ENCODE measurements at places on chromosomes 4 and X. TPM values are rescaled to one million over a fixed set of nuclear protein-coding genes. Genes with fewer than 3 reads are reported as not detected.

GRCh38 chrX:48937054-48937907, 18.5 kb upstream of the PIM2 start:
- no peak for DNase-seq

COX7B2 gene
- not detected for total RNA-seq

CWH43 gene
- 25.1 TPM for total RNA-seq

DNA sequence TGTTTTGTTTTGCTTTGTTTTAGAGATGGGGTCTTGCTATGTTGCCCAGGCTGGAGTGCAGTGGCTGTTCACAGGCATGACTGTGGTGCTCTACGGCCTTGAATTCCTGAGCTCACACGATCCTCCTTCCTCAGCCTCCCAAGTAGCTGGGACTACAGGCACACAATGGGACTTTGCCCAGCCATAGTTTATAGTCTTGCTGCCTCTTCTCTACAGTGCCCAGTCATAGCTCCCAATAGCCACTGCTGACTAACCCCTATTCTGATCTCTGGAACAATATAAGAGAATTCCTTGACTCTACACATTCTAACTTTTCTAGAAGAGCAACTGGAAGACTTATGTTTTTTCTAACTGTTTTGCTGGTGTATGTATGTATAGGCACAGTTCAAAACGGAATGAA, 319.2 kb downstream of the PCDH7 start:
- DNase-seq: no peak

- no peak for DNase-seq
Observed at GRCh38 chrX:76428243-76429130, 977 bp downstream of the MAGEE1 start.

DNA sequence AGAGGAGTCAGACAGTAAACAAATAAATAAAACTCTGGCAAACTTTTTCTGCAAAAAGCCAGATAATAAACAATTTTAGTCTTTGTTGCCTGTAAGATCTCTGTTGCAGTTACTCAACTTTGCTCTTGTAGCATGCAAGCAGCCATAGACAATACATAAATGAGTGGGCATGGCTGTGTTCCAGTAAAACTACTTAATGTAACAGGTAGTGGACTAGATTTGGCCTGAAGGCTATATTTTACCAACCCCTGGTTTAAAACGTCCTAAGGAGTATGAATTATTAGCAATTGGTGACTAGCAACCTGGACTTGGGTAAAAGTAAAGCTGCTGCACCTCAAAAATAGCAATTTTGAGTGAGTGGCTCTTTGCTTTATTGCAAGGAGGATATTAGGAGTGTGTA, 30.9 kb downstream of the SLAIN2 start:
- DNase-seq: no peak

GRCh38 chr4:14874990-14875389, 127.3 kb upstream of the CPEB2 start:
- DNase-seq: no peak

SEC24B gene
- total RNA-seq: 22.9 TPM

GRCh38 chr4:119841361-119841760, 212.8 kb upstream of the PDE5A start:
- DNase-seq: no peak

CDKL2 gene
- total RNA-seq: 0.49 TPM

DNA sequence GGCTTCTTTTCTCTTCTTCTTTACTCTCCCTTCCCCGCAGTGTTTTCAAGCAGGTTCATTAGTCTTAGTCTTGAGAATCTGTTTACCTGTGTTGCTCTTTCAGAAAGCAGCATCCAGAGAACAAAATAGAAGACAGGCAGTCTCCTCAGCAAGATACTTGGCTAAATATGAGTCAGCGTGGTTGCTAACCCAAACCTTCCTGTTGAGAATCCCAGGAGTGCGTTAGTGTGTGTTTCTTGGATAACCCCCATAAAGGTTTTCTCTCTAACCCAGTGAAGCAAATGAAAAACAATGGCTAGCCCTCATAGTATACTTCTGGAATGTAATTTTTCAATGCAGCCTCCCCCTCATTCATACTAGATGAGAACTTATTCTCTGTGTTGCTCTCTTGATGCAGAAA, 41.1 kb downstream of the BMPR1B start:
- no peak for DNase-seq

- no peak for DNase-seq
Observed at GRCh38 chrX:120145295-120145925, 13.0 kb upstream of the RHOXF2 start.

GRCh38 chr4:102163404-102164140, 181.7 kb downstream of the SLC39A8 start:
- no peak for DNase-seq

DNA sequence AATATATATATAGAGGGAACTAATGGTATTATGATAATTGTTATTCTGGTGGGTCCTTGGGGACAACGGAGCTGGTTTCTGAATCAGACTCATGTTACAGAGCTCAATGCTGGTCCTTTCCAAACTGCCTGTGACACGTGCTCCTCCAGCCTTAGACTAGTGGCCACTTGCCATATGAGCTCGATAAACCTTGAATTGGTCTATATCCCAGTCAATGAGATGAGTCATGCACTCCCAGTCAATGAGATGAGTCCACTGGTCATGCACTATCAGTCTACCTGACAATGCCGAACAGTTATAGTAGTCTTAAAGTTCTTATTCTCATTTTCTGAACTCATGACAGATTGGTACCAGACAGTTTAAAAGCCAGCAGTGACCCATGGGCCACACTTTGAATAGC, 325.2 kb downstream of the LDB2 start:
- no peak for DNase-seq

DNA sequence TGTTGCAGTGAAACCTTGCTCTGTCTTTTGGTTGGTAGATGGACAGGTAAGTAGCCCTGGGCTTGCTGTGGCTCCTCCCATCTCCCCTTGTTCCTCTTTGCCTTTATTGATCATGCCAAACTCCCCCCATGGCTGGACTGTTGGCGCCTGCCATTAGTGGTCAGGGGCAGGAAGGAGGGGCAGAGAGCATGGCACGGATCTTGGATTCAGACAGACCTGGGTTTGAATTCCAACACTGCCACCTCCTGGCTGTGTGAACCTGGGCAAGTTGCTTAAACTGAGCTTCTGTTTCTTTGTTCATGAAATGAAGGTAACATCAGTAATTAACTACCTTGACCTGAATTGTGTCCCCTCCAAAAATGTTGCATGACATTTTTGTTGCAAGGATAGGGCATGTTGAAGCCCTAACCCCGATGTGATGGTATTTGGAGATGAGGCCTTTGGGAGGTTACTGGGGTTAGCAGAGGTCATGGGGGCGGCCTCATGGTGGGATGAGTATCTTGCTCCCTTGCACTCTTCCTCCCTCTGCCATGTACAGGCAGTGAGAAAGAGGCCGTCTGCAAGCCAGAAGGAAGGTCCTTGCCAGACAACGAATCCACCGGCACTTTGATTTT, 6.0 kb downstream of the SLC2A9 start:
- DNase-seq: no peak

TMSB4X gene
- total RNA-seq: 2,256 TPM

GRCh38 chrX:107559506-107559905, 68.8 kb upstream of the PRPS1 start:
- DNase-seq: no peak

- DNase-seq: no peak
Observed at GRCh38 chr4:108051343-108051742, 61.7 kb downstream of the HADH start.

SOWAHB gene
- total RNA-seq: 1.7 TPM

APEX2 gene
- 5.3 TPM for total RNA-seq

- no peak for DNase-seq
Observed at GRCh38 chrX:68461576-68461975, 28.3 kb upstream of the OPHN1 start.

GRCh38 chrX:13891377-13892140, 74.7 kb upstream of the GPM6B start:
- DNase-seq: no peak

GRCh38 chr4:103076747-103077347, at the start of gene SLC9B2:
SLC9B2 (minus strand) TSS chr4:103076761; CDS start chr4:103067550, 9,211 bp downstream.
- peak; percentile 20 for DNase-seq

- DNase-seq: no peak
Observed at GRCh38 chr4:169898095-169898494, 128.1 kb downstream of the MFAP3L start.

DNA sequence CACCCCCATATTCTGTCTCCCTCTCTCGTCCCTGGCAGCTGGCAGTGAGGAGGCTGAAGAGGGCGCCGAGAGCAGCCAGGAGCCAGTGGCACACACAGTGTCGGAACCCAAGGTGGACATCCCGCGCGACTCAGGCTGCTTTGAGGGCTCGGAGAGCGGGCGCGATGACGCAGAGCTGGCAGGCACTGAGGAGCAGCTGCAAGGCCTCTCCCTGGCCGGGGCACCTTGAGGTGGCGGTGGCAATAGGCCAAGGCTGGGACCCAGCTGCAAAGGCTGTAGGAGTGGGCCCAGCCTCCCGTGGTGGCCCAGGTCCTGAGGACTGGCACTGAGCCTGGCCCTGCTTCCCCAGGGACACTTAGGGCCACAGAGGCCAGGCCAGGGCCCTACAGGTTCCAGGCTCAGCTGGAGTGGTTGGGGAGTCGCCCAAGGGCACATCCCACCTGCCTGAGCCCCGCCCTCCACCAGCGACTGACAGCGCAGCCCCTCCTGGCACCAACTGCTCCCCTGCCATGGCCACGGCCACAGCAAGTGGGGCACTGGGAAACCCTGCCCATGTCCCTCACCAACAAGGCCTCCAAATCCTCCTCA, 13.9 kb downstream of the SASH3 start:
- no peak for DNase-seq

DNA sequence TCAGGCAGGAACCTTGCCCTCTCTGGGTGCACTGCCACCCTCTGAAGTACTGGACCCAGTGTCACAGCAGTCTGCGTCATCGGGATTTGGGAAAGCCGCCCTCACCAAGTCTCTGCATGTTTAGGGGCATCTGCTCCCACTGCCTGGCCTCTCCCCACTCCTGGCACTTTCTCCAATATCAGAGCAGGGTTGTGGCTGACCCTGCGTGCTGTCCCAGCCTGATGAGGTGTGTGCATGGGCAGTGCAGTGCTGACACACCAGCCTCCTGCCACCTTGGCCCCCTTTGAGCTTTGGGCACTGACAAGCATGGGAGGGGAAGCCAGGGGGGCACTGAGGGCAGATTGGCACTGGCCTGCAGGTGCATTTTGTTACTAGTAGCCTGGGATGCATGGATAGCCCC, 652.5 kb downstream of the GABRG1 start:
- DNase-seq: no peak

PGRMC2 gene
- total RNA-seq: 58.7 TPM

DOCK11 gene
- total RNA-seq: 25.7 TPM

DNA sequence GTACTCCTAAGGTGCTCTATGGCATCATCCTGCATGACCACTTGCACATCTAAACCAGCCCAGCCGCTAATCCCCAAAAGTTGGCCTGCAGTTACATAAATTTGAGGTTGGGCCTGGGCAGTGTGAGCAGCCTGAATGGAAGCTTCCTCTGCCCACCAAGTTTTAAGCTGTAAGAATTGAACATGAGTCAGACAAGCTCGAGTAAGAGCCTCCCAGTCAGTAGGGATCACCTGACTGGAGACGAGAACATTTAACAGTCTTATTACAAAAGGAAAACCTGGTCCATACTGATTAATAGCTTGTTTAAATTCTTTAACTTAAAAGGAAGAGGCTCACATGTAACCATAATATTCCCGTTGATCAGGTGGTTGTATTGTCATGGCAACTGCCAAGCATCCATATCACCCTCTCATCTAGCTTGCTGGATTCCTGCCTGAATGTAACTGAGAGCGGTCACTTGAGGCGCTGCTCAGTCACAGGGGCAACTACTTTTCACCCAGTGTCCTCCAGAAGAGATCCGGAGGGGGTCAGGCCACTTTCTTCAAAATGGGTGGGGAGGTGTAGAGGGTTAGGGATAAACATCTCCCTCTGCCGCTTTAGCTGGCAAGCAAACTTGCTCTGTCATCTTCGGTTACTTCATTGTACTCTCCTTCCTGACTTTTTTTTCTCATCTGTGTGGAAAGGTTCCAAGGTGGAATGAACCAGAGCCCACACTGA, 56.6 kb upstream of the WDR1 start:
- DNase-seq: no peak

HEPH gene
- 20.9 TPM for total RNA-seq

FMR1 gene
- total RNA-seq: 60.0 TPM

HERC6 gene
- total RNA-seq: 4.9 TPM

- DNase-seq: no peak
Observed at GRCh38 chr4:76420188-76420761, 666 bp downstream of the CCDC158 start.

GRCh38 chr4:112127803-112128202, 17.5 kb upstream of the FAM241A start:
- DNase-seq: no peak

- DNase-seq: no peak
Observed at GRCh38 chrX:443536-444210, 57.0 kb upstream of the PPP2R3B start.

F11 gene
- total RNA-seq: not detected

L1CAM gene
- total RNA-seq: 3.6 TPM

NDNF gene
- 21.7 TPM for total RNA-seq

SYNPO2 gene
- 26.7 TPM for total RNA-seq

C4orf46 gene
- 18.4 TPM for total RNA-seq

PLAC1 gene
- total RNA-seq: 0.39 TPM

PPEF2 gene
- total RNA-seq: 0.10 TPM
